AG09319 (cell line): ENCODE measurements at places on chromosomes 6 and 20.

GRCh38 chr20:1987826-1988225, 6.0 kb downstream of the PDYN start:
- no peak for DNase-seq

- DNase-seq: no peak
Measured at GRCh38 chr6:128310451-128310850, 209.9 kb downstream of the PTPRK start.

DNA sequence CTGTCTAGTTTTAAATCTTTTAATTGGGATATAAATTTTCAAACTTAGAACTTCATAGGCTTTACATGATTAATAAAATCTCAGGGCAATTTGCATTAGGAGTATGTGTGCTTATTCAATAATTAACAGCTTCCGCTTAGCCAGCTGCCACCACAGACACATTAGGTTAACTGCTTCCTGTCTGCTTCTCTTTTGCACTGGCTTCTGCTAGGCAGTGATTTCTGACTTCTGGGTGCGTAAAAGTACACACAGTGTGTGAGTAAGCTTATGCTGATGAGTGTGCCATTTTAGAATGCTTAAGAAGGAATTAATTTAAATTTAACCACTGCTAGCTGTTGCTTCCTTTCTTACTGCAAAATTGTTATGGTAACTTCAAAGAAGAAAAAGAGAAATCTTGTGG, 73.9 kb downstream of the F13A1 start:
- no peak for DNase-seq

GRCh38 chr20:44198872-44199271, 11.7 kb downstream of the OSER1 start:
- no peak for DNase-seq

- no peak for DNase-seq
Measured at GRCh38 chr6:16773362-16773761, 12.1 kb upstream of the ATXN1 start.

DNA sequence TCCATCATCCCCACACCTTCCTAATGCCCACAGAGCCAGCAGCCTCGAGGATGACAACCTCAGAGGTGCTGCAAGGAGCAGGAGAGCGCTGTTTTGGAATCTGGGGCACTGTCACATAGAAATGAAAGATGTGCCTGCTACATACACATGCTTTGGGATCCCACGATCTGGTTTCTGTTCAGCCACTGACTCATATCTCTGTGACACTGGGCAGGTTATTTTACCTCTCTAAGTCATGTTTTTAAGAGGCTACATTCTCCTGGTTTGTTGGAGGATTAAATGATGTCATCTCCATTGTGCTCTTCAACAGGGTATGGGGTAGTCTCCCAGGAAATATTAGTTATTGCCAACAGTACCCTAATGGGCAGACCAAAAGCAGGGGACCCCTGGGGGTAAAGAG, 32.6 kb upstream of the TAB2 start:
- no peak for DNase-seq

GRCh38 chr20:50273601-50274491, 83.2 kb downstream of the CEBPB start:
- DNase-seq: no peak

DNA sequence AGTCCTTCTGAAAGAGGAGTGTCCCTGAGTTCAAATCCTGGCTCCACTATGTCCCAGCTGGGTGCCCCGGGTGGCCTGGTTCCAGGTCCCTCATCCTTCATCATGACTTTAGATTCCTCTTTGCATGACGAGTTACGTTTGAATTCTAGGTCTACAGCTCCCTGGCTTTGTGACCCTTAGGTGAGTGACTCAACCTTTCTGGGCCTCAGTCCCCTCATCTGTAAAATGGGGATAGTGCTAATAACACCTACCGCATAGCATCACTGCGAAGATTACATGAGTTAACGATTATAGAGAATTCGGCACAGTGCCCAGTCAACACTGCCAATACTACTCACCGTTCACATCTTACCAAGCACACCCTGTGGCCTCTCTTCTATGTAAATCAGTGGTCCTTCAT, 39.4 kb downstream of the RSPO4 start:
- no peak for DNase-seq
